ENCODE measurements at places on chromosomes 7 and 10.

GRCh38 chr10:78663721-78664120, 405.0 kb upstream of the ZMIZ1 start:
- no peak for DNase-seq

- DNase-seq = no peak
Measured at GRCh38 chr7:104804696-104805095, 209.3 kb upstream of the KMT2E start.

- DNase-seq = no peak
Measured at GRCh38 chr7:134996097-134996550, 9.8 kb downstream of the AGBL3 start.

DNA sequence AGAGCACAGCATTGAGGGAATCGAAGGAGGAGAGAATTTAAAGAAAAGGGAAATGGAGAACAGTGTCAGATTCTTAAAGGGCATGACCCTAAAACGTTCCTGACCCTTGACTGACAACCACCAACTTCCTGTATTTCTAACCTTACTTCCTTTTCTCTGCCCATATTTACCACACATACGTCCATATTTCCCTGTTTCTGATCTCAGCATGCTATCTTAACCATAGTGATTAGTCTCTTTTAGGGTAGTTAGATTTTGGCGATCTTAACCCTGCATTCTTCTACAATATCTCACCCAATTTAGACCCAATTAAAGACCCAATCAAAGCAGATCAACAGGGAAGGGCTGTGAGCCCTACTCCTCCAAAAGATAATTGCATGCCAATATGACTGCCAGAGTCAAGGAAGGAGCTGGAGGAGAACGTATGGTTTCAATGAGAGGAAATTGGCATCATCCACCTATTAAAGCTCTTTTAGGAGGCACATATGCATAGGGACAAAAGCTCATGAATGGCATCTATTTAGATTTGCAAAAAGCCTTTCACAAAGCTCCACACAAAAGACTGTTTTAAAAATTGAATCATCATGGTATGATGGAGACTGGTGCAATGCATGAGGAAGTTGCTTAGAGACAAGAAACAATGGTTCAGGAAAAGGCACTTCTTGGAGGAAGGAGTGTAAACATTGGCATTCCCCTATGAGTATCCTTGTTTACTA, 49.0 kb upstream of the ARHGAP12 start:
- no peak for DNase-seq

DNA sequence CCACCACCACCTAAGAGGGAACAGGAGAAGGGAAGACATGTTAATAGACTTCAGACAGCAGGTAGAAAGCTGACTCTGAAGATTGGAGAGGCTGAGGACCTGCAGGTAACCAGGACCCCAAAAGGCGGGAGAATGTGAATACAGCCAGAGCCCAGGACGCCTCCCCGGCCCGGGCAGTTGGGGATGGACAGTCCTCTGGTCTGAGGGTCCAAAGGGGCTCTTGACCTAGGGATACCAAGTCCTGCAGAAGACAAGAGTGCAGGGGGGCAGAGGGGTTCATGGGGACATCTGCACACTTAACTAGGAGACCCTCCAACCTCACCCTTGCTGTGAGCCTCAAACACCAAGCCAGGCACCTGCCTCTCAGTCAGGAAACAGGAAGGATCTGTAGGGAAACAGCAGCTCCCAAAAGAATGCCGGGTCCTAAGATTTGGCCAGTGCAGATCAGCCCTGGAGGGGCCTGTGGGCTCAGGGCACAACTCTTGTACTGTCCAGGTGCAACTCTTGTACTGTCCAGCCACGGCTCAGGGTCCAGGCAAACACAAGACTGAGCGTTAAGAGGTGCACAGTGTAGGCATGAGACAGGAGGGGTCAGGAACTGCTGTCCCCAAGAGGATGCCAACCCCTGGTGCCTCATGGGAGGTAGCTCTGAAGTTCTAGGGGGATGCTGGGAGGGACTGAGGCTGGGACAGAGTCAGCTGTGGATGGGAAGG, 2.3 kb upstream of the STK32C start:
- DNase-seq = no peak

DNA sequence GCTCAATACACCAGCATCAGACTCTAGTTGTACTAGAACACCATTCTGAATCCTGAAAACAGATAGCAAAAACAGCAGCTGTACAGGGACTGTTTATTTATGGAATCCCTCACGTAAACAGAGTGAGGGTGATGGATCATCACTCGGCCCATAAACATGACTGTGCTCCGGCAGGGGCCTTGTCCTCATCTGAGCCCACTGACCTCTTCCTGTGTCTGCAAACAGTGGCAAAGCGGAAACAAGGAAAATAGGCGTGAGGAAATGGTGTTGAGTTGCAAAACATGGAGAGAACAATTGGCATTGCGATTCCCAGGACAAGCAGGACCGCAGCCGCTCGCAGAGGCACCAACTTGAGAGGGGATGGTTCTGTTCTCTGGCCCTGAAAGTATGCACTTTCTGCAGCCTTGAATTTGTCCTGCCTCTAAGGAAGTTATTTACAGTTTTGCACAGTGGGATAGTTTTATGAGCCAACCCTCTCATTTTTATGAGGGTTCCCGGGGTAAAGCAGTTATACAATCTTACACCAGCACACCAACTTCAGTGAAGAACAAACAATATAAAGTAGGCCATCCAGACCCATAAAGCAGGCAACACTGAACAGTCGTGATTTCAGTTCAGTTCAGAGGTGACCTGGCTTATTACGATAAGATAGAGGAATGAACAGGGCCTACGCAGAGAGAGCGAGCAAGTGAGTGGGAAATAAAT, 248.0 kb upstream of the FZD8 start:
- DNase-seq = no peak

DNA sequence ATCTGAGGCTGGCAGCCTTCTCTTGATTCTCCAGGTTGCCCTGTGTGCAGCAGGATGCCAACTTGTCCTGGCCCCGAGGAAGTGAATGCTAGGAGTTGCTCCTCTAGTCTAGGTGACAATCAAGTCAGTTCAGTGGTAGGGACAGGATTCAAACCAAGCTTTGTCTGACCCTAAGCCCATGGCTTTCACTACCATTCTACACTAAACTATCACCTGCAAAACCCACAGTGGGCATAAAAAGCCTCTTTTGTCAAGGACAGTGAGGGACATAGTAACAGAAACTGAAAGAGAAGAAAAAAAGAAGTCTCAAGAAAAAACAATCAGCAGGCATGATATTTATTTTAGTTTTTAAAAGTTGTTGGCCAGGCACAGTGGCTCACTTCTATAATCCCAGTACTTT, 33.5 kb downstream of the KCNMA1 start:
- no peak for DNase-seq

DNA sequence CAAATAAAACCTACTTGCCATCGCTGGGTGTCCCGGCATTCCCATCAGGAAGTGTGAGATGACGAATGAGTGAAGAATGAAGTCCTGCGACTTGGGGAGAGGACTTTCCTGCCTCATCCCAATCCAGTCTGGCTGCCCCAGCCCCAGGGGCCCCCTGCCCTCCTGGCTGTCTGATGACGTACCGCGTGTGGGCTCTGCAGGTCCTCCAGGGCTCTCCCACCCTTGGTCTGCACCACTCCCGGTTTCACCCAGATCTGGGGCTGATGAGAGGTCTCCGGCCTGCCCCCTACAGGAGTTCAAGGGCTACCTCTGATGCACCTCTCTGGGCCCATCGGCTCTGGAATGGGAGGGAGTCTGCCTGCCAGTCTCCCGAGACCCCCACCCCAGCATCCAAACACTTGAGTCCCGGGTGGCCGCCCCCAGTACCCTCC, 9.8 kb downstream of the ATP6V1F start:
- DNase-seq = no peak

DNA sequence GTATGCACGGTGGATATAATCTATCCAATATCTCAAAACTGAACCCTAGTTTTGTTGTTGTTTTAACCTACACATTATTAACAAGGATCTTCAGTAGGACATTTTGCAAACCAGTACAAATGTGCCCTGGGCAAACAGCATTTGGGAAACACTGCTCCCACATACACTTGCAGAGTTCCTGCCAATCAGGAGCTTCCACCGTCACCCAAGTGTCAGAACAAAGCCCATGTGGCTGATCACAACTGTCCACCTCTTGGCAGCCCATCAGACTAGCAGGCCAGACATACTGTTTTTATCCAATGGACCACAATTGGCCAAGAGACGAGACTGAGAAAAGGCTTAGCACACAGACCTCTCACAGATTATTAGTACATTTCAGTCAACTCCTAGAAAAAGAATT, 200.4 kb downstream of the FAM107B start:
- no peak for DNase-seq

DNA sequence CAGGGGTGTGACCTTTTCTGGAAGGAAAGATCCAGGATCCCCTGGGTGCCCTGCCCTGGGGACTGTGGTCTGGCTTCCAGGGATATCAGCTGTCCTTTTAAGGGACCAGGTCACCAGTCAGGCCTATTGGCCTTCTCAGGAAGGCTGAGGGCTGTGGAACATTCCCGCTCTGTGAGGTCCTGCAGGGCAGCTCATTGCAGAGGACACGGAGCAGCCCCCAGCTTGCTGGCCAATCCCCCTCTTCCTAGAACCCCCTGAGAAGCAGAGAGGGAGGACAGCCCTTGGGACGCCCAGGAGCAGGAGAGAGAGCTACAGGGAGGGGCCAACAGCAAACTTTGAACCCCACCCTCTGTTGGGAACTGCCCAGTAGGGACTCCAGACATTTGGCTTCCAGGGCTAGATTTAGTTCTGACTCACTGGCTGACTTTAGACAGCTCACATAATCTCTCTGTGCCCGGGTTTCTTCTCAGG, 67.9 kb upstream of the COL13A1 start:
- DNase-seq = no peak

- DNase-seq = no peak
Measured at GRCh38 chr7:1703441-1703840, 33.4 kb downstream of the ELFN1 start.

DNA sequence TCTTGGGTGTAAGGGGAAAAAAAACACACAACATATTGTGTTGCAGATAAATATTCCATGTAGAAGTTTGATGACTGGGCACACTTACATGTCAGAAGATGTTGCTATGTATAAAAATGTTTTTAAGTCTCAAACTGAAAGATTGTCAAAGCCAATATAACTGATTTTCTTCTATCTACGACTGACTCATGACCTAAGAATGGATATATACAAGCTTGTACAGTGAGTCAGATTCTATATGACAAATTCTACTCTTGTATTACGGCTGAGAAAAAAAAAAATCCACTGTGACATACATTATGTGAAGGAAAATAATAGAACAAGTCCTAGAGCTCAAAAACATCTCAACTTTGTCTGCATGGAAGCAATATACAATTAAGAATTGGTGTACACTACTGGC, 343.0 kb upstream of the PCDH15 start:
- DNase-seq = no peak

DNA sequence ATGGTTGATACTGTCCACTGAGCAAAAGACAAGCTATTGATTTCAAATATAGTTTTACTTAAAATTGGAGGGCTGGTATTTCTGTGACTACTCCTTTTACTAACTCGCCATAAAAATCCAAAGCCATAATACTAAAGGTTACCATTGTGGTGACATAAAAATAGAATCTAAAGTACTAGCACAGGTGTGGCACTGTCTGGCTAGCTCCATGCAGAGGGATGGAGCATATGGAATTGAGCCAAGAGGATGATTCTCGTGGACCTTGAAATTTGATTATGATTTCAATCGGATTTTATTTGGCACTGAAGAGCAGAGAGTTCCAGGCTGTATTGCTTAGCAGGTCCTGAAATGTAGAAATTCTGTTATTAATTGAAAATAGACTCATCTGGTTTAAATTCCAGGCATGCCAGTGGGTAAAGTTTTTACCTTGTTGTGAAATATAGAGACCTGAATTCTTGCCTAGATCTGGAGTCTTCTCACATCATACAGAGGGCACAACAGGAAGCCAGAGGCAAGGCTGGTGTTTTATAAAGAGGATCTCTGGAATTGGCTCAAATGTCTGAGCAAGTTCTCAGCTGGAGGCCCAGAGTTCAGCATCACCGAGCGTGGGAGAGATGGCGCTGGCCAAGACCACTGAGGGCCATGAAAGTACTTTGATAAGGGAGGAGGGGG, 29.9 kb upstream of the DLD start:
- no peak for DNase-seq

GRCh38 chr10:81953420-81953819, 78.4 kb downstream of the NRG3 start:
- no peak for DNase-seq

- DNase-seq = no peak
Measured at GRCh38 chr7:69756235-69756634, 158.0 kb downstream of the AUTS2 start.

DNA sequence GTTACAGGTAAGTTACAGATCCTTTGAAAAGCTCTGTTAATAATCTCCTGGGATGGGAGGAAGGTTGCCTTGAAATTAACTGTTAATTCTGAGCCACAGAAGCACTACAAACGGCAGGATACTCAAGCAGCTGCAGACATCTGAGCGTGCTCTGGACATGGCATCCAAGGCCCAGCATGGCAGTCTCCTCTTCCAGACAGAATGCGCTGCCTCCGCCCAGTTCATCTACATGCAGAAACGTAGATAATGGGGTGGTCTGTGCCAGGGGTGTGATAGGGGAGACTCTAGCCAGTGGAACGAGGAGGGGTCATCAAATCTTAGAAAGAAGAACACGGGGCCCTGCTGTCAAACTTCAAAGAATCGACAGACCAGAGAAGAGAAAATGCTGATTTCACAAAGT, 13.8 kb downstream of the VIPR2 start:
- DNase-seq = no peak

DNA sequence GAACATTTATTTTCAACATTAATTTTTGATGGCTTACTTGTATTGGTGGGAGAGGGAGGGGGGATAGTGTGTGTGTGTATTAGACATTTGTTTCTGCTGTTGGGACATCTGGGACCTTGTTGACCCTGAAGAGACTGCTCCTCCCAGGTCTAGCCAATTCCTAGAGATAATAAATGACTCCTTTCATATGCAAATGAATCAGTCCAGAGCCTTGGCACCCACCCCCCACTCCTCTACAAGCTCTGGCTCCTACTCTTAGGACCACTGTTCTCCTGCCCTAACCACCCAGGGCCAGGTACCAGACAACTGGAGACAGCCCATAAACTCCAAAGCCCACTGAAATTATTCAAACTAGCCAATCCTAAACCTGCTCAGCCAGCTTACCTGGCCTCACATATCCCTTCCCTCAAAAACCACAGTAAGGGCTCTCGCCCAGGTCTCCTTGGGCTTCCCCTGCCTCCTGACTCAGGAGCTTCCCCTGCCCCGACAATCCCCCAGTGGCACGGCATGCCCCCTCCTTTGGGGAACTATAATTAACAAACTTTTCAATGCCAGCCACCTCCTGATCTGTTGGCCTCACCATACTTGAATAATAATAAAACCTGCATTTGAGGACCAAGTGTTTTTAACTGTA, 233.3 kb downstream of the ELMO1 start:
- no peak for DNase-seq
